ENCODE measurements at places on chromosomes 3 and 15.

DNA sequence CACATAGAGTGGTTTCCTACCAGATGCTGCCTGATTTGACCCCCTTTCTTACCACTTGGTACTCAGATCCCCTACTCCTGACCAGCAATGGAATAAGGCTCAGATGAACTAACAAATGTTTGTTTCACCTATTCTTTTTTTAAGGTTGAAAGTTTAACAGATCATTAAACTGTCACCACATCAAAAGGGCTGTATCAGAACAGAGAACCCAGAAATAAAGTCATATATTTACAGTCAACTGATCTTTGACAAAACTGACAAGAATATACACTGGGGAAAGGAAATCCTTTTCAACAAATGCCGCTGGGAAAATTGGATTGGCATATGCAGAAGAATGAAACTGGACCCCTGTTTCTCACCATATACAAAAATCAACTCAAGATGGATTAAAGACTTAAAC is 56.0 kb downstream of the GPR176 start:
- H3K4me1 ChIP-seq = no peaks in the 10 kb centered on the region
- no peak overlapping the region for H3K27ac ChIP-seq
- peaks cover 33% of the 10 kb centered on the region for H3K27me3 ChIP-seq
- no peak for DNase-seq

DNA sequence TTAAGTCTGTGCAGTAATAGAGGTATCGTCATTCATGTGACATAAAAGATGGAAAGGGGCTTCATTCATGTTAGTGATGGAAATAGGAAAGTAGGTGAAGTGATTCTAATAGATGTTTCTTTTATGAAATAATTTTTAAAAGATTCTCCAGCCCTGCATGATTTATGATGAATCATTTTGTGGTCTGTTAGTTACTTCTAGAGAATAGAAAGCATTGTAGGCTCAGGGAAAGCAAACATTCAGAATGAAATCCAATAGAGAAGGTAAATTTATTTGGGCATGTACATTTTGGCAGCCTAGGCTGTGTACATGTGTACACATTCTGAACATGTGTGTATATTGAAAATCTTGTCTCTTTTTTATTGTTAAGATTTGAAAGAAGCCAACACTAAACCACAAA is 23.1 kb downstream of the PPARG start:
- DNase-seq = no peak
- no peak overlapping the region for H3K27ac ChIP-seq
- no peaks in the 10 kb centered on the region for H3K36me3 ChIP-seq
- no peak overlapping the region for H3K4me3 ChIP-seq

GRCh38 chr3:184737641-184738505 is 26.0 kb upstream of the MAGEF1 start:
- no peaks in the 10 kb centered on the region for H3K4me1 ChIP-seq
- no peak for DNase-seq
- peaks cover 5% of the 10 kb centered on the region for H3K27me3 ChIP-seq
- H3K4me3 ChIP-seq = no peak overlapping the region
- no peak overlapping the region for H3K27ac ChIP-seq

DNA sequence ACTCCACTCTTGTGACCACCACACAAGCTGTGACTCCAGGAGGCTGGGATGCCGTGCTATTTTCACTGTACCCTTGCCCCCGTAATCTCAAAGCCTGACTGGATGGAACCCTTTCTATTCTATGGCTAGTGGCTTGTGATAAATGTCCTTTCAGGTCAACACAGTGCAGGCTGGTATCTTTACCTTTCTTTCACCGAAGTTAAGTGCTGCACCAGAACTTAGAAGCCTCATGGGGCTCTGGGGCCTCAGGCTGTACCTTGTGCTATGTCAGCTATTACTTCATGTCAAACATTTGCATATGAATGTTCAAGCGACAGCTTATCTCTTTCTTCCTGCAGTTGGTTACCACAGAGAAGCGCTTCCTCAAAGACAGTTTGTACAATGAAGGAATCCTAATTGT is 66.8 kb downstream of the RPL39L start:
- H3K4me3 ChIP-seq = no peak overlapping the region
- peaks cover 28% of the 10 kb centered on the region for H3K36me3 ChIP-seq
- no peak overlapping the region for H3K27ac ChIP-seq
- no peak for DNase-seq
- H3K4me1 ChIP-seq = peaks cover 44% of the 10 kb centered on the region

GRCh38 chr3:25653322-25653721 is 11.4 kb downstream of the TOP2B start:
- H3K4me1 ChIP-seq = peaks cover 38% of the 10 kb centered on the region
- no peaks in the 10 kb centered on the region for H3K27me3 ChIP-seq
- no peak for DNase-seq
- H3K4me3 ChIP-seq = peak overlapping the region; percentile 27

DNA sequence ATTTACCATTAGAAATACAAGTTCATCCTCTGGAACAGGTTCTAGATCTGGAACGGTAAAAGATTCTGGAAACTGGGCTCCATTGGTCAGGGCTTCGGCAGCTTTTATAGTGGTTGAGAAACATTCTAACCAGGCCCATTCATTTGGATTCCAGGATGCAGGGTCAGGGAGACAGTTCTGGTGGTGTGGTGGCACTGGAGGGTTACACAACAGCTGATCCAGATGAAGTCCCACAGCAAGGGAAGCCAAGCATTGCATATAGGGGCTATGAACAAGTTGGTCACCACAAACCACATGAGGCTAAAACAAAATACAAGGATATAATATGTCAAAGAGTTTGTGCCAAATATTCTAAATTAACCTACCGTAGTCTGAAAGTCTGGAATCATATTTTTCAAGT is 43.0 kb downstream of the FBXL22 start:
- H3K4me3 ChIP-seq = no peak overlapping the region
- peaks cover 84% of the 10 kb centered on the region for H3K36me3 ChIP-seq

GRCh38 chr3:15810702-15811101 is 12.9 kb upstream of the ANKRD28 start:
- no peak overlapping the region for H3K4me3 ChIP-seq
- H3K36me3 ChIP-seq = peaks cover 5% of the 10 kb centered on the region
- no peak overlapping the region for H3K27ac ChIP-seq
- H3K4me1 ChIP-seq = peaks cover 10% of the 10 kb centered on the region

GRCh38 chr3:166444756-166445155 is 607.5 kb upstream of the BCHE start:
- H3K4me3 ChIP-seq = no peak overlapping the region
- H3K27ac ChIP-seq = no peak overlapping the region
- no peaks in the 10 kb centered on the region for H3K36me3 ChIP-seq
- DNase-seq = no peak
- no peaks in the 10 kb centered on the region for H3K27me3 ChIP-seq
- H3K4me1 ChIP-seq = no peaks in the 10 kb centered on the region

DNA sequence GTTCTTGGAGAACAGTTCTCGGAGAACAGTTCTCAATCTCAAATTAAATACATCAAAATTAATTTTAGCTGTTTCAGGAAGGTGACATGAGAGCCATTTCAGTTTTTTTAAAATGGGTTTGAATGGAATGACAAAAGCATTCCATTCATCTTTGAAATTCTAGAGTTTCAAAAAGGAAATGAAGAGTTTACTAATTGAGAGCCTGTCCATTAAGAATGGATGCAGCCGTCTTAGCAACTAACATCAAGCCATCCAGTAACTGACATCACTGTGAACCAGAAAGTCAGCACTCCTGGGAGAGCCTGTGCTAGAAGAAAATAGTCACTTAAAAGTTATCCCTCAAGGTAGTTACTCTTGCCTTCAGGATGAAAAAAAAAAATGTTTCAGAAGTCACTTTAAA is 47.0 kb upstream of the FSTL1 start:
- no peaks in the 10 kb centered on the region for H3K27me3 ChIP-seq
- no peak overlapping the region for H3K27ac ChIP-seq
- H3K36me3 ChIP-seq = peaks cover 20% of the 10 kb centered on the region
- H3K4me1 ChIP-seq = no peaks in the 10 kb centered on the region

- no peak for DNase-seq
- peaks cover 3% of the 10 kb centered on the region for H3K27me3 ChIP-seq
- H3K36me3 ChIP-seq = no peaks in the 10 kb centered on the region
- H3K4me1 ChIP-seq = no peaks in the 10 kb centered on the region
- no peak overlapping the region for H3K4me3 ChIP-seq
Observed at GRCh38 chr3:186400662-186401061, 38.6 kb upstream of the DGKG start.
